ENCODE measurements at places on chromosomes 13 and 19.

DNA sequence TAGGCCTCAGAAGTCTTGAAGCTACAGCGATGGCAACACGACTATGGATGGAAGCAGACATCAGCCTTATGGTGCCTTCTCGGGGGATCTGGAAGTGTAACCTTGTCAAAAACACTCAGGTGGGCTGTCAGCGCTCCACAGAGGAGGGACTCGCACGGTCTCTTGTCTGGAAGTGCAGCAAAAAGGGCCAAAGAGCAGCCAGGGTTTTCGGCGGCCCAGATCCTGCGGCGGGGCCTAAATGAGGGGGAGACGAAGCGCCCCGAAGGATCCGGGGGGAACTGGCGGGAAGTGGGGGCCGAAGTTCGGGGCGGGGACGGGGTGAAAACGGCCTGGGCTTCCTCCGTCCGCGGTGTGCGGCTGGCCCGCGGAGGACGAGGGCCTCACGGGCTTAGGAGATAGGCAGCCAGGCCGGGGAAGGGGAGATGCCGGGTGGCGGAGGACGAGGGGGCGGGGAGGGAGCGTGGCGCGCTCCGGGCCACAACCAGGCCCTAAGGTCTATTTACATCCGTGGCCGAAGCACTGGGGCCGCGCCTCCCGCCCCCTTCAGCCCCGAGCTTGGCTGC, 637 bp downstream of the RANBP3 start:
- DNase-seq = no peak

- no peak for DNase-seq
Observed at GRCh38 chr13:77459592-77459991, 75.9 kb upstream of the SCEL start.

DNA sequence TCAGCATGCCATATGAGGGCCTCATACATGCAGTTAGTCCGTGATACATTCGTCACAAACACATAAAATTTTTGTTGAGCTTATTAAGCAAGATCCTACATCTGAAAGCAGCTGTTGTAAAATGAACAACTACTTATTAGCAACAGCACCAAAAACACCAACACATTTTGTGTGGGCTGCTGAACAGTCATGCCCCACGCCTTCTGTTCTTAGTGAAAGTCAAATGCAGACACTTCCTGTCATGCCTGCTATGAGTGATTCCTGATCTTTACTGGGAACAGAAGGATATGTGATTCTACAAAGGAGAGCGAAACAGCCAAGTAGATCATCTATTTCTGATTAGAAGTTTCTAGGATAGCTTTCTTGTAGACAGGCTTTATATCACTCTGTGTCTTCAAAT, 4.2 kb upstream of the B3GLCT start:
- no peak for DNase-seq

- DNase-seq = peak; percentile 74
Observed at GRCh38 chr13:57624565-57625435, 6.7 kb upstream of the PCDH17 start.

DNA sequence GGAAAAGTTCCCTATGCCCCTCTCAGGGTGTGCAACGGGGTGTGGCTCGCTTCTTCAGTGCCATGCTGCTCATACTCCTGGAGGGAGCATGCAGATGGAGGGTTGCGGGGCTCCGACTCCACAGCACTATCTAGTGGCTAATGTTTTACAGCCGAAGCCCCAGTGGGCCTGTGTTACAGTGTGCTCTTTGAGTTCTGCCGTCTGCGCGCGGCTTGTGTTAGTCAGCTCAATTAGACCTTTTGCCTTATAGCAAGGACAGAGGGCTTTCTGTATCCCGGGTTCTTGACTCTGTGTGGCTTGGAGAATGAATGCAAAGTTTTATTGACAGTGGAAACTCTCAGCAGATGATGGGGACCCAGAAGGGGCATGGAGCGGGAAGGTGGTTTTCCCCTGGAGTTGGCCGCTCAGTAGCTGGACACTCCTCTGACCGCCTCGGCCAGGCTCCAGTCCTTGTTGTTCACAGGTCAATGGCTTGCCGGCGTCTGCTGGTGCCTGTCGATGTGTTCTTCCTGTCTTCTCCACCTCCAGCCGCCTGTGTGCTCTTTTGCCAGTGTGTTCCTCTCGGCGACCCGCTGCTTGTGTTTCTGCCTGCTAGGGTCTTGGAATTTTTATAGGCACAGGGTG, 383.4 kb downstream of the LMO7 start:
- peak; percentile 61 for DNase-seq

- no peak for DNase-seq
Observed at GRCh38 chr19:18320865-18321733, 1.8 kb downstream of the LSM4 start.

GRCh38 chr19:31693131-31693932, 344.1 kb upstream of the TSHZ3 start:
- DNase-seq = no peak

GRCh38 chr19:41278478-41278877, 14.3 kb downstream of the HNRNPUL1 start:
- no peak for DNase-seq

- DNase-seq = no peak
Observed at GRCh38 chr19:13966684-13967128, 14.4 kb downstream of the DCAF15 start.

- DNase-seq = no peak
Observed at GRCh38 chr13:113540523-113540922, 44.0 kb upstream of the TFDP1 start.

DNA sequence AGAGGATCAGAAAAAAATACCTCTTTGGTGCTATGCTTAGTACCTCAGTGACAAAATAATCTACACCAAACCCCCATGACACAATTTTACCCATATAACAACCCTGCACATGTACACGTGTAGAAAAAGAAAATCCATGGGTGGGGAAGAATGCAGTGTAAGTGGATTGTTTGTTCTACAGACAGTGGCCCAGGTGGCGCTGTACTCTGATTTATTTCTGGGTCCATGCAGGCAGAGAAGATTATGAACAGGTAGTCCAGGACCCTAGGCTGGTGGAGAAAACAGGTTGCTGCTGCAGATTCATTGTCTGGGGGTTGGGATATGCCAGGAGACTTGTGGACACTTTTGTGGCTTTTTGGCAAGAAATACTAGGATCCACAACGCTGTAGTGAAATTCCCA, 9.1 kb downstream of the ZNF100 start:
- no peak for DNase-seq

DNA sequence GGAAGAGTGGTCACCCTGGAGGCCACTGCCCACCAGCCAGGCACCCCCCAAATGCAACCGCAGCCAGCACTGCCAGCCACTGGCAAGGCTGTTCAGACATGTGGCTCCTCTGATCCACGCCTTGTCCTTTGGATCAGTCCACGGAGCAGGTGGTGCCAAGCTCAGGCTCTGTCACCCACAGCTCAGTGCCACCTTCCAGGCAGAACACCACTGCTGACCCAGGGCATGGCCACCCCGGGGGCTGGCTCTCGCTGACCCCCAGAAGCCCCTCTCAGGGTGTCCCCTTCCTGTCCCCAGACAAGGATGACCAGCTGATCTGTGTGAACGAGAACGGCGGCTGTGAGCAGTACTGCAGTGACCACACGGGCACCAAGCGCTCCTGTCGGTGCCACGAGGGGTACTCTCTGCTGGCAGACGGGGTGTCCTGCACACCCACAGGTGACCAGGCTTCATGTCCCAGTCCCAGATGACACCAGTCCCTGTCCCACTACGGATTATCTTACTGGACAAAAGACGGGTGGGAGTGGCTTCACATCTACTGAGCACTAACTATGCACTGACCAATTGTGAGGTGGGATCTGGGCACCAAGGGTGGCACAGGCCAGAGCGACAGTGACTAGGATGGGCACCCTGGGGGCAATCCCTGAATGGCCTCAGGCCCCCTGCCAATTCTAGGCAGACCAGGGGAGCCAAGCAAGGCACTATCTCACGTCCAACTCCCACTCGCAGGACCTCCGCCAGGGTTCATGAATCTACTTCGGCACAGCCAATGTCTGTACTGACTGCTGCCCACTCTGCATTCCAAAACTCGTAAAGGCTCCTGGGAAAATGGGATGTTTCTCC, 7.0 kb upstream of the F10 start:
- no peak for DNase-seq

Data from hippocampal formation (tissue), 2 donors.